ENCODE measurements at places on chromosomes 12 and 14.

DNA sequence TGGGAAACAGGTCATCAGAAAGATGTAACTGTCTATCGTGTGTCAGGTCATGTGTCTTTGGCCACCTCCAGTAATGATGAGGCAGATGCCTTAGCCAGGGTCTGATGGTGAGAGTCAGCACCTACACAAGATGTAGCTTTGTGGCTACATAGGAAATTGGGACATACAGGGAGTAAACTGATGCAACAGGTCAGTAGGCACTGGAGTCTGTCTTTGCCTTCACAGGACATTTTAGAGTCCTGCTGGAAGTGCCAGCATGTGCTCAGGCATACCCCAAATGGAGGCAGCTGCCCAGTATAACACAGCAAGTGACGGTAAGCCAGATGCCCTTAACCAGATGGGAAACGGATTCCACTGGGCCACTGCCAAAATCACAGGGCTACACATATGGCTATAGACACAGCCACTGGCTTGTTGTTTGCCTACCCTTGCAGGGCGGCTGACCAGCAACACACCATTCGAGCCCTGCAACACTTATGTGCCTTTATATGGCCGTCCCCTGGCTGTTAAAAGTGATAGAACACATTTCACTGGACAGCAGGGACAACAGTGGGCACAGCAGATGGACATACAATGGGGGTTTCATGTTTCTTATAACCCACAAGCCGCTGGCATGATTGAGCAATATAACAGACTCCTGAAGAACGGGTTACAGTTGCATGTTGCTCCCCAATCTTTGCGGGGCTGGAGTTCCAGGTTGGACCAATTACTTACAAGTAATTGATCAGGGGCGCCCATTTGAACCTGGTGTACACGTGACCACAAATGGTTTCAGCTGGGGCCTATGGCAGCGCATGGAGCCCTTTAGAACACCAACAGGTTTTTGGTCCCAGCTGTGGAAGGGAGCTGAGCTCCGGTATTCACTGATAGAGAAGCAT lies 12.9 kb upstream of the RNASE12 start:
- no peak for DNase-seq

DNA sequence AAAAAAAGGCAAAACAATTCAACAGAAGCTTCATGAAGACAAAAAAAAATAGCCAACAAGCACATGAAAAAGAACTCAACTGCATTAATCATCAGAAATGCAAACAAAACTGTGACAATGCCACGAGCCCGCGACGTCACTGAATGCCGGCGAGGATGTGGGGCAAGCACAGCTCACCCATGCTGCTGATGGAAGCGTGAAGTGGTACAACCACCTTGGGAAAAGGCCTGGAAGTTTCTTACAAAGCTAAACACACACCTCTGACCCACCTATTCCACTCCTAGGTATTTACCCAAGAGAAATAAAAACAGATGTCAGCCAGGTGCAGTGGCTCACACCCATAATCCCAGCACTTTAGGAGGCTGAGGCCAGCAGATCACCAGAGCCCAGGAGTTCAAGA lies 10.5 kb downstream of the BTBD6 start:
- no peak for DNase-seq

DNA sequence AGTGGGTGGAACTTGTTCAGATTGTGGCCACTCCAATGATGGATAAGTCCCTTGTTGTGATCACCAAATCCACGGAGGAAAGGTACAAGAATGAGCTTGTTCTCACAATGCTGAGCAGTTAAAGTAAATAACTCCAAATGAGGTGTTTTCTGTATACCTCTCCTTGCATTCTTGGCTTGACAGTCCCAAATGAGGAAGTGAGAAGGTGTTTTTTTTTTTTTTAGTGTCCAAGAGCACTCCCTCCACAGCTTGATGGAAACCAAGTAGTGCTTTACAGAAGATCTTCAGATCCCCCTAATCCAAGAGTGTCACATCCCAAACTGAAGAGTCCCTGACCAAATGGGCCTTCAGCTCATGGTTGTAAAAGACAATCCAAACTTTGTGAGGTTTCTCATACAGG lies 153.6 kb downstream of the ATP23 start:
- peak; percentile 16 for DNase-seq

DNA sequence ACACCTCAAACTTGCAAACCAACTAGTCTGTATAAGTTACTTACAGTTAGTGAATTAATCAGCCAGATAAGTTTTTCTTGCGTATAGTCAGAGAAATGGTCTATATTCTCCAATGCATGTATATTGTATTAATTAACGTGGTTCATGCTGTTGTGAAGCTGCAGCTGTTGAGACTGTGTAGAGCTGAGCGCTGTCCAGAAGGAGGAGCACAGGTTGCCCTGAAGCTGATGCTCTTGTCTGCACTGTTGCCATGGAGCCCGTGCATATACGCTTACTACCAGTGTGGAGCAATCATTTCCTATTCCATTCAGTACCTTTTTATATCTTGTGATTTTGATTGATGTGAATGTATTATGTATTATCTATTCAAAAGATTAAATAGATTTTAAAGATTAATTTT lies 74.3 kb upstream of the ARID2 start:
- DNase-seq: peak; percentile 11

- DNase-seq: no peak
Measured at GRCh38 chr12:80721326-80721725, 4.6 kb downstream of the MYF5 start.
